Chondrocyte (in vitro differentiated cells): ENCODE measurements at places on chromosomes 16 and 17. TPM values are rescaled to one million over a fixed set of nuclear protein-coding genes. Genes with fewer than 3 reads are reported as not detected.

The TRPV3 gene
- 0.27 to 0.74 TPM in 2 of 3 replicates, not detected in the other for total RNA-seq

The SALL1 gene
- total RNA-seq, result 0.12 to 0.20 TPM (median 0.13 TPM) in 3 replicates

The IRF8 gene
- total RNA-seq, result not detected in 3 replicates

The KRT16 gene
- total RNA-seq, result 3.9 to 5.9 TPM (median 5.5 TPM) in 3 replicates

The GLP2R gene
- total RNA-seq, result 2.2 to 5.4 TPM (median 2.3 TPM) in 3 replicates
